Smooth muscle cell of the brain vasculature (primary cell): ENCODE measurements at places on chromosomes 7 and 10.
A peak's percentile ranks its signal among the peaks of the same experiment; 100 is the strongest.

DNA sequence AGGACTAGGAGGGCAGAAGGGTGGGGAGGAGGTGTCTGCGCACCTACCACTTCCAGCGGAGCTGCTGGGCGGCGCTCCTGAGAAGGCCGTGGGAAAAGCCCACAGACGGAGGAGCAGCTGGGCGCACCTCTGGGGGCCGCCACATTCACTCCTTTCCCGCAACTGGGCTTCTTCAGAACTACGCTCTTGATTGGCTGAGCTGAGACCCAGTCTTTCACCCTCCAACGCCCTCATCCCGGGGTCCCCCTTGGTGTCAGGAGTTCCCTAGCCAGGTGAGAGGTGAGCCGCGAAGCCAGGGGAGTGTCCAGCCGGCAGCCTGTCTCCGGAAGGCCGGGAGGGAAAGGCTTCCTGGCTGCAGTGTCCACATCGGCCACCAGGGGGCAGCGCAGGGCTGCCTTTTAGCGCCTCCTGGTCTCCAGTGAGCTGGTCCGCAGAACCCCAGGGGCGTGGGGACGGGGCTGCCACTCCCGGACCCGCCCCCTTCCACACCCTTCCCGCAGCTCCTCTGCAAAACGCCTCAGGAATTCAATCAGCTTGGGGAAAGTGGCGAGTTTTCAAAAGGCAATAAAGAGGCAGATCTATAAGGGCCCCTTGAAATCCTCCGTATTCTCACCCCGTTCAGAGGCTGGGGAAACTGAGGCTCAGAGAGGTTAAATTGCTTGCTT is 98.8 kb downstream of the CHST15 start:
- peak; percentile 59 for DNase-seq

GRCh38 chr7:16770657-16771329 is 17.2 kb downstream of the TSPAN13 start:
- no peak for DNase-seq

DNA sequence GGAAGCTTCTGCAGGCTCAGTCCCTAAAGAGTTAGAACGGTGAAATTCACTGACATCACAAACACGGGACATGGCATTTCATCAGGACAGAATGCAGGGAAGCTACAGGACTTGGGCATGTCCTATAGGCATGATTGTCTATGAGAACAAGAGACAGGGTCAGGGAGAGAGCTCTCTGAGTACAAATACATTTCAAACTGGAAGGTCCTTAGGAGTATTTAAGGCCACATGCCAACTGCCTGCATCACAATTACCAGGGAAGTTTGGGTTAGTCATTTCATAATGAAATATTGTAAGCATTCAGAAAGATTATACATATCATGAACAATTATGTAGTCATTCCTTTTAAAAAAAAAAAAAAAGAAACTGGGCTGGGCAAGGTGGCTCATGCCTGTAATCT is 71.3 kb downstream of the CREB3L2 start:
- peak; percentile 18 for DNase-seq

- DNase-seq, result no peak
Measured at GRCh38 chr7:128744366-128744905, 5.3 kb downstream of the CALU start.

DNA sequence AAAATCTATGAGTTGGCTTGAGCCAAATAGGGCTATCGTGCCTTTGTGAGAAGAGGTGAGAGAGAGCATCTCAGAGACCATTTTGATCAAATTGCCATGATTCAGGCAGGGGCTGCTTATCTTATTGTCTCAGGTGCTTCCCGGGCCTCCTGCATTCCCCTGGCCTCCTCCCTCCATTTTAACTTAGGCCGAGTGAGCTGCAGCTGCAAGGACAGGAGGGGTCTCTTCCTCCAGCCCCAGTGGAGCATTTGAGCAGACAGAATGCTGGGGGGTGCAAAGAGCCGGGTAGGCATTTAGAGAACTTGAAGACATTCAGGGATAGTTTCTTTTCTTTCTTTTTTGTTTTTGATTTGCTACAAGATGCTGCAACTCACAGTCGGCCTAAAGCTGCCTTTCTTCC is 59.0 kb downstream of the BUB3 start:
- DNase-seq, result no peak

DNA sequence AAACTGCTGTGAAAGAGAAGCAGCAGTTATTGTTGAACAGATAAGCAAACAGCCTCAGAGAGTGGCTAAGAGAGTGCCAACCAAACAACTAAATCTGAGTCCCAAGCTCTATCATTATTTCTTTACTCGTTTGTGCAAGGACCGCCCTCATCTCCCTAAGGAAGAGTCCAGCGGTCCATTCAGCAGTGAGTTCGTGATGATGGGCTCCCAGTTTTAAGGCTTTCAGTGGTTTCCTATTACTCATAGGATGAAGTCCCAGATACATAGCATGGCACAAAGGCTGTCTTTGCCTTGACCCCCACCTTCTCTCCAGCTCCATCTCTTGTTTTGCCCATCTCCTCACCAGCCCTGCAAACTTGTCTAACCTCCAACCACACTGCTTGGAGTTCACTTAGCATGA is 24.3 kb upstream of the PDE1C start:
- DNase-seq, result no peak

DNA sequence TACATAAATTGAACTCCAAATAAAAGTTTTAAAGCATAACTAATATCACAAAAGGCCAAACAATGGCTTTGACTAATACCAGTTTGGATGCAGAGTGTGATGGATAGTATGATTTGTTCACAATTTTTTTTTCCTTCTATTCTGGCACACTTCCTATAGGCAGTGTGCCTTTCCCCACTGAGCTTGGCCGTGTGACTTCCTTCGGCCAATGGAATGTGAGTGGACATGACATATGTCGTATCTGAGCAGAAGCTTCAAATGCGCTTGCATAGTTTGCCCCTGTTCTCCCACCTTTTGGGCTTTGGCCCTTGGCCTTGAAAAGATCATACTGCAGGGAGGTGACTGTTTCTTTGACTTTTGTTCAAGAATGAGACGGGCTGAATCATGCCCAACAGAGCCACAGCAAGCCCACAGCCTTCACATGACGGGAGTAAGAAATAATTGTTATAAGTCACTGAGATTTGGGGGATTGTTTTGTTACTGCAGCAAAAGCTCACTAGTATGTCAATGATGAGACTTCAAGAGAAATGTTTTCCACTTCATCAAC is 279.9 kb upstream of the NEBL start:
- no peak for DNase-seq

DNA sequence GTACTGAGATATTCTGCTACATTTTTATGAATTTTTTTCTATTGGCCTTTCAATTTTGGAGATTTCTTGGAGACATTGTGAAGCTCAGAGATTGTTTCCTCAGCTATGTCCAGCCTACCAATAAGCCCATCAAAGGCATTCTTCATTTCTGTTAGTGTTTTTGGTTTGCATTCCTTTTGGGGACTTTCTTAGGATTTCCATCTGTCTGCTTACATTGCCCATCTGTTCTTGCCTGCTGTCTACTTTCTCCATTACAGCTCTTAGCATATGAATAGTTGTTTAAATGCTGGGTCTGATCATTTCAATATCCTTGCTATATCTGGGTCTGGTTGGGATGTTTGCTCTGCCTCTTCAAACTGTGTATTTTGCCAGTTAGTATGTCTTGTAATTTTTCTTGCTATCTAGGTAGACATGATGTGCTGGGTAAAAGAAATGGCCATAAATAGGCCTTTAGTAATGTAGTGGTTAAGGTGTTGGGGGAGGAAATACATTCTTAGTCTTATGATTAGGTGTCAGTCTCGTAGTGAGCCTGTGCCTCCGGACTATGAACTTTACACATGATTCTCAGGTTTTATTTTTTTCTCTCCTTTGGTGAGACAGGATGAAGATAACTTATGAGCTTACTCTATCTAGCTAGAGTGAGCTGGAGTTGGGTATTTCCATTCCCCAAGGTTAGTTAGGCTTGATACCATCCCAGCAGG is 32.6 kb upstream of the NME8 start:
- DNase-seq, result no peak

DNA sequence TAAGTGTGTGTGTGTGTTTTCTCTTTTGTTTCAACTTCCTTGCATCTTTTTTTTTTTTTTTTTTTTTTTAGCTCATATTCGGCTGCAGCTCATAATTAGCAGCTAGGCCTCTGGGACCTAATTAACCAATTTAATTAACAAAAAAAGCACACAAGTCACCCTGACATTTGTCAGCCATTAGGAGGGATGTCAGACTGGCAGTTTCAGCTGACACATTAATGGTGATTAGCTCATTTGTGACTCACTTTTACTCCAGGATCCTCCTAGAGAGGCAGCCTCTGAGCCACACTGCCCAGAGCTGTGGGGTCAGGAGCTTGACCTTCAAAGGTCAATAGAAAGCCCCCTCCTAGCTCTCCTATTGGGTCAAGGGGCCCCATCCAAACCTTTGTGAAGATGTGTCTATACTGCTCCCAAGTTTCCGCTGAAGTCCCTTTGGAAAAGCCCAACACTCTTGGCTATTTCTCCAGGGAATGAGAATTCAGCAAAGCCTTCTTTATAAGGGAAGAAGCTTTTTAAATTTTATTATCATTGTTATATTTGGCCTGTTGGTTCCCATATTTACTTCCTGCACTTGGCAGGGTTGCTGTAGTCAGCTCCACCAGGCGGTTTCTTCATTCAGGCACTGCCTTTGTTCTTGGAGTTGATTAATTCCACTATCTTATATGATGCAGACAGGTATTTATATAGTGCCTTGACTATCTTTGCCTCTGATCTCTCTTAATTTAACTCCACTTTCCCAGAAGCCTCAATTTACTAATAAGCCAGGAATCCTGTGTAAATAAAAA is 109.5 kb upstream of the HABP2 start:
- DNase-seq, result no peak

DNA sequence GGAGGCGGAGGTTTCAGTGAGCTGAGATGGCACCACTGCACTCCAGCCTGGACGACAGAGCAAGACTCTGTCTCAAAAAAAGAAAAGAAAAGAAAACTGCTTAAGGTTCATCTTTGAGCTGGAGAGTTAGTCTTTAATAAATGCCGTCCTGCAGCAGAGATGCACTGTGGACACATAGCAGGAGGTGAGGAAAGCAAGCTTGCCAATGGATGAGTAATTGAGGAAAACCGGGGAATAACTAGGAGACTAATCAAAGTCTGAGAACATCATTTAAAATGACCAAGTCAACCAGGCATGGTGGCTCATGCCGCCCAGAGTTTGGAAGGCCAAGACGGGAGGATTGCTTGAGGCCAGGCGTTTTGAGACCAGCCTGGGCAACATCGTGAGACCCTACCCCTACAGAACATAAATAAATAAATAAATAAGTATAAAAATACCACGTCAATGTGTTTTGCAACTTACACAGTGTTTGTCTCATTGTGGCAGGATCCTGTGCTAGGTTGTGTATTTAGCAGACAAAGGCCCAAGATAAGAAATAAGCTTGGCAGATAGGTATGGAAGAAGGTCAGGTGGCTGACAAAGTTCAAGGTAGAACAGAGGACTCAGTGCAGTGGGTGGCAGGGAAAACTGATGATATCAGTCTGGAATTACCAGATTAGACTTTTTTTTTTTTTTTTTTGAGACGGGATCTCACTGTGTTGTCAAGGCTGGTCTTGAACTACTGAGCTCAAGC is 115.7 kb upstream of the KMT2C start:
- no peak for DNase-seq

DNA sequence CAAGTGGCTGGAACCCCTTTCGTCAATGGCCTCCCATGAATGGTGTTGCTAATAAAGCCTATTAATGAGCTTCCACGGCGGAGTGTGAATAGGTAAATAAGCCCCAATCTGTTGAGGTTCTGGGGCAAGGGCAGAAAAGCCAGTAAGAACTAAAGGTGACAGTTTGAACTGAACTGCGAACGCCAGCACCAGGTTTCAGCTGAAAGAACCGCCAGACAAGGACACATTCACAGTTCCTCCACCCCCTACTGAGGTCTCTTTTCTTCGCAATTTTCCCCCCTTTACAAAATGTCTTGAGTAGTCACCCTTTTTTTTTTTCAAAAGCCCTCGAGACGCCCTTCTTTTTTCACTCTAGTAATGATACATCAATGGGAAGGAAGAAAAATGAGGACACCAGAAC is 2.4 kb upstream of the FGFR2 start:
- DNase-seq, result no peak

GRCh38 chr7:68573271-68574005 is 1024.8 kb upstream of the AUTS2 start:
- no peak for DNase-seq

DNA sequence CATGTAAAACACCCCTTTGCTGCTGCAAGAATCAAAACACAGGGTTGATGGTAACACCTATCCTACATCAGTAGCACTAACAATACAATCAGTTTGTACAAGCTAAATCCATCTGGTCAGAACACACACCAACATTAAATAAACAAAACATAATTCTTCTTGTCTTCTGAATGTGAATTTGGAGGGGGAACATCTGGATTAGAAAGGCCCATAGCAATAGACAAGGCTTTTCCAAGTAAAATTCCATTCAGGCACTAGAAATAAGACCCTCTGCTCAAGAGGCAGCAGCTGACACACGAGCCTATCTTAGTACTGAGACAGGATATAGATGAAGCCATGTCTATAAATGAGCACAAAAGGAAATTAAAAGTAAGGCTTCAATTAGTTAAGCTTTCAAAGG is 839.9 kb upstream of the LRRTM3 start:
- DNase-seq, result no peak

DNA sequence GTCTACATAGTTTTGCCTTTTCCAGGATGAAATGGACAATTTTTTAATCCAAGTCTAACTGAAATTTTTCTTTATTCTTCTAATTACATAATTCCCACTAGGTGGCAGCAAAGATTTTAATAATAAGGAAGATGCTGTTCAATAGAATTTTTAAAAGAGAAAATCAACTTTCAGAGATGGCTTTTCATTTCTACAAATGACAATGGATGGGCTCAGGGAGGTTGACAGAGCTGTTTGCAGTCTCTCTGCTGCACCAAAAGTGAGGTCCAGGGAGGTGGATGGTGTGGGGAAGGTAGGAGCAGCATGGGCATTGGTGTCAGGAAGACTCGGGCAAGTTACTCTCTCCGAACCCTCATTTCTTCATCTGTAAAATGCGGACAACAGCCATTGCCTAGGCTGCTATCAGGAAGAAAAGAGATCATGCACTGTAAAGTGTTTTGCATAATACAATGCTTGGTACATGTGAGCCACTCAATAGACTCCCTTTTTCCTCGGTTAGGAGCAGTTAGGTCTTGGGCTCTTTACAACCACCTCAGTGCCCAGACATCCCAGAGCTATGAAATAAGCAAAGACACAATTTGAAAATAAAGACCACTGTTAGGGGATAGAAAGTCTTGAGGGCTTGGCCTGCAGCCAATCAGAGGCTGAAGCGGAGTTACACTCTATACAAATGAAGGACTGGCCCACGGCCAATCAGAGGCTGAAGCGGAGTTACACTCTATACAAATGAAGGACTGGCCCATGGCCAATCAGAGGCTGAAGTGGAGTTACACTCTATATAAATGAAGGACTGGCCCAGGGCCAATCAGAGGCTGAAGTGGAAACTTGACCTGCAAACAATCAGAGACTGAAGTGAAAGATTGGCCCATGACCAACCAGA is 107.1 kb downstream of the ABLIM1 start:
- DNase-seq, result no peak

GRCh38 chr10:120891365-120891764 is 40.2 kb downstream of the WDR11 start:
- no peak for DNase-seq

GRCh38 chr7:116171094-116171493 is 39.2 kb upstream of the TES start:
- DNase-seq, result no peak
